ENCODE measurements at places on chromosomes 4 and X.

DNA sequence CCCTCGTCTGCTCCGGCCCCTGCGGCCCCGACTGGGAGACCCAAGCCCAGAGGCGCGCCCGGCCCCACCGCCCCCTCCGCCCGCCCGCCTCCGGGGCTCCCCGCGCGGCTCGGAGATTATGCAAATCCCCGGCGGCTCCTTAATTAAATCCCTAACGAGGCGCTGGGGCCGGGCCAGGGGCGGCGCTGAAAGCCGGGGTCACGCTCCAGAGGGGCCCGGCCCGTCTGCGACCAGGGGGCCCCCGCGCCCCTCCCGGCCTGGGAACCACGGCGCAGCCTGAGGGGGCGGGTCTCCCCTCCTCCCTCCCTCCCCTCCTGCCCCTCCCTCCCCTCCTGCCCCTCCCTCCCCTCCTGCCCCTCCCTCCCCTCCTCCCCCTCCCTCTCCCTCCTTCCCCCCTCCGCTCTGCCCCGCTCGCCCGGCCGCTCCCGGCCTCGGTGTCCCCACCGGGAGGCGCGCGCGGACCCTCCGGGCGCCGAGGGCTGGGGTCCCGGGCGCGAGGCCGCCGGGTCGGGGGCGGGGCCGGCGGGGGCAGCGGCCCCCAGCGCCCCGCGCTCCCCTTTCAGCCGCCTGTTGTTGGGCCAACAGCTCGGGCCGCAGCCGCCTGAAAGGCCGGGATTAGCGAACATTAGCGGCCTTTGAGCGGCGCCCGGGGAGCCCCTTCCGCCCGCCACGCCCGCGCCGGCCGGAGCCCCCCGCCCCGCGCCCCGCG, 25.9 kb upstream of the FGFR3 start:
- DNase-seq: no peak

DNA sequence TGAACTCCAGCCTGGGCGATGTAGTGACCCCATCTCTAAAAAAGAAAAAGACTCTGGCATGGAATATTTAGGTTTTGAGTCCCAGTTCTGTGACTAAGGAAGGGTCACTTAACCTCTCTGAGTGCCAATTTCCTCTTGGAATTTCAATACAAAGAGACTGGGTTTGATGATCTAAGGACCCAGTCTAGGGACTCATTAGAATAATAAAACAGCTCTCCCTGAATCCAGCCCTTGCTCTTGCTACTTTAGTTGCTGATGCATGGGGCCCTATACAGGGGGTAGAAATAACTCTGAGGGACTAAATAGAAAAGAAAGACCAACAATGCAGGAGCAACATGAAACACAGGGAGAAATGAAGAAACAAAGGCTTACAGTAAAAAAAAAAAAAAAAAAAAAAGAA, 12.6 kb downstream of the C4orf54 start:
- DNase-seq: no peak

- no peak for DNase-seq
These were observed 15.9 kb upstream of the CCNQ start for GRCh38 chrX:153614818-153615217.

GRCh38 chr4:27096142-27096824, 235.6 kb downstream of the STIM2 start:
- no peak for DNase-seq

DNA sequence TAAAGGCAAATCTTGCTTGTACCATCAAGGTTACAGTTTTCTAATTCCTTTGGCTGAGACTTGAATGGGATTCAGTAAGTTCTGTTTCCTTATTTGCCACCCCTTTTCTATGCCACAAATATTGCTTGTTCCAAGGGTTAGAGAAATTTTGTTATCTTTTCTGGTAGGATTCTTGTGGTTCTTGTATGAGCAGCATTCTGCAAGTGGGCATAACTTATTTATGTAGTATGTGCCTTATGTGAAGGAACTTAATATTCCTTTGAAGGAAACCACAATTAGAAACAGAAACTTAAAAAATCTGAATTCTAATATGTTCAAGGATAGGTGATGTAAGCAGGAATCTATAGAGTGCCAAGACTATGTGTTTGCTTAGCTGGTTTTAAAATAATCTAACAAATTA, 53.1 kb upstream of the TSPAN5 start:
- no peak for DNase-seq

- no peak for DNase-seq
These were observed 1.3 kb upstream of the TNIP2 start for GRCh38 chr4:2757426-2757825.
